Ovary (tissue), 10 donors: ENCODE measurements at places on chromosomes 11 and 22. TPM values are rescaled to one million over a fixed set of nuclear protein-coding genes. Genes with fewer than 3 reads are reported as not detected.

PNPLA5 gene
- not detected for polyA plus RNA-seq

SYCE3 gene
- not detected for polyA plus RNA-seq

USH1C gene
- 1.2 TPM for polyA plus RNA-seq

DNA sequence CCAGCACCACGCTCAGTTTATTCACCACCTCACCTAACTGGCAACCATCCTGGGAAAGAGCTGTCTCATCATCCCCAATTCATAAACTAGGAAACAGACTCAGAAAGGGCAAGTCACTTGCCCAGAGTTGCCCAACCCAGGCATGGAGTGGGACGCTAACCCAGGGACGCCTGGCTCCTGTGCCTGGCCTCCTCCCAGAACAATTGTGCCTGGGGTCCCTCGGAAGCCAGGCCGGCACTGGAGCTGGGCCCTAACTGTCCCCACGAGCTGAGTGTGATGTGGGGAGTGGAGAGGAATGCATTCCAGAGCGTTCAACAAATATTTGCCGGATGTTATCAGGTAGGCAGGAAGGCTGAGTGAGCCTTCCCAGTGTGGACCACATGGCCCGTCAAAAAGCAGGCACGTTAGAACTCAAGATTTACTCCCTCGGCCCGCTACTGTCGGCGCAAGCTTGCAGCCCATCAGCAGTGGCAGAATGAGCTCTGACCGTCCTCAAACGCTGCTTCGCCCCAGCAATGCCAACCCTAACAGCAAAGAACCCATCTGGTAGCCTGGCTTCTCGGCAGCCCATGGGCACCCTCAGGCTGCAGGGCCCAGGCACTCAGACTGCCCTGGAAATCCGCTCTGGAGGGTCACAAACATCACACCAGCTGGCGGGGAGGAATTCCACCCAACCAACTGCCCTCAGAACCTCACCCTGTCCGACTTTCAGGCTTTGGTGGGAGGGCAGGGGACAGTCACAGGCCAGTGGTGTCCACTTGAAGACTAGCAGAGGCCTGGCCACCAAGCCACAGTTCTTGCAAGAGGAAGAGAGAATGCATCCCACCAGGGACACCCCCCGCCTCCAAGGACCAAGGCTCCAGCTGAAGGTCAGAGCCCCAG, 35.6 kb downstream of the MYH9 start:
- no peak for DNase-seq

DNA sequence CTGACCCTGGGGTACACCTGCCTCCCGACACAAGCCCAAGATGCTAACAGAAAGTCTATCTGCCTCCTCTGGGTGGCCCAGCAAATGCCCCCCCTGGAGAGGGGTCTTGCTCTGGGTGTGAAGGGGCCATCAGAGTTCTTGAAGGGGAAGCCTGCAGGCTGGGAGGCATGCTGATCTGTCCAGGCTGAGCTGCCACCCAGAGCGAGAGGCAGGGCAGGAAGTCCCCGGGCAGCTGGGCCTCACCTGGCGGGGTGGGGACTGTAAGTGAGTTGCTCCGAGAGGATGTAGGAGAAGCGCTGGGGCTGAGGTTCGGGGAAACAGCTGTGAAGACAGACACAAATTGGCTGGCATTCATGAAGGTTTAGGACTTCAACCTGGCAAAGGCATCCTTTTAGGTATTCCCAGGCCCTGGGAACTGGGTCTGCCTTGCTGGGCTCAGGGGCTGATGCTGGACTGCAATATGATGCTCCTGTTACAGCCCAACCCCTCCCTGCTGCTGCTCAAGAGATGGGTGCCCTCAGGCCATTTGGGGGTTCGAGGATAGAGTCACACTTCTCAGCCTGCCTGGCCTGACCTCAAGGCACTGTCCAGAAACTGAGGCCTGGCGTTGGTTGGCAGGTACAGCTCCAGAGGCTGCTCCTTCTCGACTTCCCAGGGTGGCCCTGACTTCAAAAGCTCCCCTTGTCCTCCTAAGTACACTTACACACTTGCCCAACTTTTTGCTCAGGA, 60.2 kb upstream of the LYVE1 start:
- no peak for DNase-seq

DNA sequence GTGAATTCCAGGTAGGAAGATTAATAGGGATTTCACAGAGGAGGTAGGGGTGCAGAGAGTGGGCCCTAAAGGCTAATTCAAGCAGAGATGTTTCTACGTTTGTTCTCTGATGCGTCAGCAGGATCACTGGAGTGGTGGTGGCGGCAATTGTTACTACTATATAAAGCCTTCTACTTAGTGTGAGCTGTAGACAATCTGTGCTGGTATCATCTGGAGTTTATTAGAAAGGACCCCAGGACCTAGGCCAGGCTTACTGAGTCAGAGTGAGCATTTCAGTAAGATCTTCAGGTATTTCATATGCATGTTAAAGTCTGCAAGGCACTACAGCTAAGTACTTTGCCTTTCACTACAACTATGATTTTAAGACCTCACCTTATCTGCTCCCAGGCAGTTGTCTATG, 59.5 kb downstream of the USP35 start:
- DNase-seq, result no peak
